ENCODE measurements at places on chromosomes 6 and 20.

- DNase-seq, result no peak
Observed at GRCh38 chr20:18443886-18444285, 22.9 kb downstream of the DZANK1 start.

DNA sequence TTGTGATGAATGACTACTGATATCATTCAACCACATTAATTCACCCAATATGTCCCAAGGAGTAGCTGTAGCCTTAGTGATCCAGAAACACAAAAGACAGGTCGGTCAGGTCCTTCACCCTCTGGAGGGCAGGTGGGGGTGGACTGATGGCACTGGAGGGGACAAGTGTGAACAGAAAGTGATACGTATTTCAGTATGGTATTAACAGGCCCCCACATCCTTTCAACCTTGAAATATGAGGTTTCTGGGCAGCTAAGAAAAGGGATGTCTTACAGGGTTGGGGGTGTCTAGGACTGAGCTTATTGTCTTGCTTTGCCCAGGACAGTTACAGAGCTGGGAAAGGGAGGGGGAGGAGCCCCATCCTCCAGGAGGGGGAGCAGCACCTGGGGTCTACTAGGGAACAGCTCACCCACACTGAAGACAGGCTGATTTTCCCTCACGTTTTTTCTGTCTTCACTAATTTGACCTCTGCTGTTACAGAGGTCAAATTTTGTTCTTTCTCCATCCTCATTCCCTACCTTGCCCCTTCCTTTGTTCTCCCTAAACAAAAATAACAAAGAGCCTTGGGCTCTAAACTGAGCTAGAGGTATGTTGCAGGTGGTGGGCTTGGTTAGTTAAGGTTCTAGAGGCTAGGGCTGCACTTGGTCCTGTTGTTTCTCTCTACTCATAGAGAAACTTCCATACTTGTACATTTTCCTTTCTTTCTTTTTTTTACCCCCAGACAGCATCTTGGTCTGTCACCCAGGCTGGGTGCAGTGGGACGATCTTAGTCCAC lies 38.0 kb upstream of the EEF1A1 start:
- no peak for DNase-seq

- no peak for DNase-seq
Observed at GRCh38 chr6:76684875-76685274, 612.4 kb upstream of the IMPG1 start.

DNA sequence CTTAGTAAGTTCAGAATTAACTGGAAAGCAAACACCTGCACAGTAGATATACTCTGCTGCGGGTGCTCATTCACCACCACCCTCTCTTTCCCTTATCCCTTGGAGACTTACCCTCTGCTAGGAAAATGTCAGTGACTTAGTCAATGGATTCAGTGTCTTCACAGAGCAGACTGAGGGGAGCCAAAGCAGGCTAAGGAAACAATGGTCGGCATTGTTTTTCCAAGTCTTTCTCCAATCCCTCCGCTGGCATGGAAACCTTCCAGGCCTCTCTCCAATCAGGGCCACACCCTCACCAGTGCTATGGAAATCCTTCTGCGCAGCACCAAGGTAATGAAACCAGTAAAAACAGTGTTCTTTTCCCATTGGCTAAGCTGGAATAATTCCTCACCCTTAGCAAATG lies 531.2 kb downstream of the TFAP2B start:
- DNase-seq, result no peak

GRCh38 chr6:46325561-46326530 lies 155.1 kb upstream of the ENPP5 start:
- DNase-seq, result no peak

- no peak for DNase-seq
Observed at GRCh38 chr6:168232062-168232461, 87.5 kb downstream of the DACT2 start.
